ENCODE measurements at places on chromosomes 3 and 15. TPM values are rescaled to one million over a fixed set of nuclear protein-coding genes. Genes with fewer than 3 reads are reported as not detected.

Gene HACD2
- total RNA-seq: 23.2 TPM

Gene MUC20
- total RNA-seq: 1.2 TPM

Gene PLAAT1
- not detected for total RNA-seq

Gene SERINC4
- 0.18 TPM for total RNA-seq

Gene GOLGA8M
- 2.7 TPM for total RNA-seq

Gene ITPKA
- 0.30 TPM for total RNA-seq

Gene PPP1R14D
- total RNA-seq: not detected

Gene CACNA2D3
- total RNA-seq: not detected

Gene TERC
- total RNA-seq: 4.0 TPM

Gene SCAANT1
- not detected for total RNA-seq

Gene TM4SF18
- total RNA-seq: not detected

Gene PAQR9
- total RNA-seq: not detected
